Muscle of leg (tissue), 16 donors: ENCODE measurements at places on chromosomes 1 and 21. TPM values are rescaled to one million over a fixed set of nuclear protein-coding genes. Genes with fewer than 3 reads are reported as not detected.

GRCh38 chr1:225933072-225933471, 7.9 kb downstream of the LEFTY2 start:
- no peak for DNase-seq

GRCh38 chr1:39091845-39092645, 65.9 kb downstream of the NDUFS5 start:
- DNase-seq, result peak; percentile 88

- DNase-seq, result peak; percentile 94
Observed at GRCh38 chr1:54335755-54336108, 70.5 kb downstream of the SSBP3 start.

- peak; percentile 15 for DNase-seq
Observed at GRCh38 chr1:20059847-20060246, 10.1 kb upstream of the PLA2G5 start.

GRCh38 chr1:226634166-226634588, 85.6 kb downstream of the STUM start:
- peak; percentile 73 for DNase-seq

- no peak for DNase-seq
Observed at GRCh38 chr1:56135069-56135863, 444.1 kb downstream of the PLPP3 start.

- DNase-seq, result peak; percentile 77
Observed at GRCh38 chr1:185338719-185339622, 21.9 kb upstream of the IVNS1ABP start.

GRCh38 chr1:10288029-10288615, 77.8 kb downstream of the KIF1B start:
- DNase-seq, result no peak

DNA sequence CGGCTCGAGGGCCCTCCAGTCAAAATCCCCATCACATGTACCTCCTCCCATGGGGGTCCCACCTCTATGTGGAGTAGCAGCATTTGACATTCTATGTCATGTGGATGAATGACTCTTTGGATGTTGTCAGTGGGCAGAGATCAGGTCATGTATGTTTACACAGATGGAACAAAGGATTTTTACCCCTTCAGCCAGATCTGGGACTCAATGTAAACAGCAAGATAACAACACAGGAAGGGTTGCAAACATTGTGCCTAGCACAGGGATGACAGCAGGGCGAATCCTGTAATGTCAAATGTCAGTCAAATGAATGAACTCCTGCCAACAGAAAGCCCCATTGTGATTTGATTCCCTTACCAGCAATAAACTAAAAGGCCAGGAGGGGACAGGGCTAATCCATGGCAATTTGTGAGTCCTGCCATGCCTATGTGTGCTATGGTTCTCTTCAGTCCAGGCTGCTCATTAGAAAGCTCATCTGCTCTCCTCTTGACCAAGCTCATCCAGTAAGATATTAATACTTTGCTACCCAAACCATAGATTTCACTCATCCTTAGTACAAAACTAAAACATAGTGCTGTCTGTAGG, 60.3 kb downstream of the PGBD5 start:
- no peak for DNase-seq

DNA sequence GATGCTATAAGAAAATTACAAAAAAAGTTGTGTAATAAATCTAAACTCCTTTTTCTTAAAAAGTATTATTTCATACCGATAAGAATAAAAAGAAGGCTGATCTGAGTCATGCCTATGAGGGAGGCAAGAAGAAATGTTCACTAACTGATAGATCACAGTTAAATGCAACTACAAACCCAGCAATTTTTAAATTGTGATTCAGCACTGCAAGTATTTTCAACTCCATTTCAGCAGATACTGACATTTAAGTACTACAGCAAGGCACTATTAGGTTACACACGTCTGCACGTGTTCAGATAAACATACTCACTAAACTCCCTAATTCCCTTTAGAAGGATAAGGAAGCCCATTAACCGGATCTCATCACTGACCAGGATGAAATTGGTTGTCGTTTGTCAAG, 213.3 kb upstream of the ZRANB2 start:
- no peak for DNase-seq

GRCh38 chr1:240586006-240586405, 25.9 kb downstream of the GREM2 start:
- no peak for DNase-seq

- no peak for DNase-seq
Observed at GRCh38 chr1:9993561-9994075, 3.4 kb upstream of the RBP7 start.

DNA sequence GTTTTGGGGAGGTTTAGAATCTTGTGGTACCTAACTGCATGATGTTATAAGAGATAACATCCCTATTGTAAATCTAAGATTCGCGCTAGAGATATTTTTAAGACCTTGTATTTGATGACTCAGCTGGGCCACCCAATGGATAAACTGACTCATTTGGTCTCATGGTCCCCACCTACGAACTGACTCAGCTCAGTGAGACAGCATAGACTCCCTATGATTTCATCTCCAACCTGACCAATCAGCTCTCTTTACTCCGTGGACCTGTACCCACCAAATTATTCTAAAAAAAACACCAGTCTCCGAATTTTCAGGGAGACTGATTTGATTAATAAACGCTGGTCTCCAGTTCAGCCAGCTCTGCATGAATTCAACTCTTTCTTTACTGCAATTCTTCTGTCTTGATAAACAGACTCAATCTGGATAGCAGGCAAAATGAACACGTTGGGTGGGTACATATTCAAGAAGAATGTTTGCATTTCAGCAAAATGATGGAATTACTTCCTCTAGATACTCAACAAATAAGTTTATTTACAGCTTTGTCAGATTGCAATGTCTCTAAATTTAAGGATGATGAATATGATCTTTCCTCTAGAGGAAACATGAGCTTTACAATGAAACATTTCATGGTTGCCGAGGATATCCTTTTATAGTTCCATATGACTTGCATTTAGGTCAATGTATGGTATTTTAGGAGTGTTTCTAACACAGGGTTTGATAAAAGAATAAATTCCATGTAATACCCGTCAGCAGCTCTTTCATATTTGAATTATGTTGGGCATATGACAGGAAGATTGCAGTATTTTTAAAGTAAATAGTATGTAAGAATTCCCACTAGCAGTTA, 516.6 kb upstream of the RGS18 start:
- DNase-seq, result no peak

DNA sequence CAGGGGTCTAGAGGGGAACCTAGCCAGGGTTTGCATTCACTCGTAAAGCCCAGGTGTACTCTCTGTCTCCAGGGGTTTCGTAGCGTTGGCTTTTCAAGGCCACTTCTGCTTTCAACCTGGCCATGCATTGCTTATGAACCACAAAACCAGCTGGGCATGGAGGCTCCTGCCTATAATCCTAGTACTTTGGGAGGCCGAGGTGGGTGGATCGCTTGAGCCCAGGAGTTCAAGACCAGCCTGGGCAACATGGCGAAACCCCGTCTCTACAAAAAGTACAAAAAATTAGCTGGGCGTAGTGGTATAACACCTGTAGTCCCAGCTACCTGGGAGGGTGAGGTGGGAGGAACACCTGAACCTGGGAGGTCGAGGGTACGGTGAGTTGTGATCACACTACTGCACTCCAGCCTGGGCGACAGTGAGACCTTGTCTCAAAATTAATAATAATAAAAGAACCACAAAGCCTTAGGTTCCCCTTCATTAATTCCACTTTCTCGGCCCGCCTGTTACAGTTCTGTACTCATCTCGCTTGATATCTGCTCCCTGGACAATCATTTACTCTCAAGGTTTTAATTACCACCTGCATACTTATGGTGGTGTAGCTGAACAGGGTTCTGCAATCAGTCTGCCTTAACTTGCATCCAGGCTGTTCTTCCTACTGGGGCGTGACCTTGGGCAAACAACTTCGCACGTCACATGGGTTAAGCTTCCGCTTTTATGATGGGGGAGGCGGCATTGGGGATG, 6.1 kb downstream of the SLC16A4 start:
- DNase-seq, result no peak

DNA sequence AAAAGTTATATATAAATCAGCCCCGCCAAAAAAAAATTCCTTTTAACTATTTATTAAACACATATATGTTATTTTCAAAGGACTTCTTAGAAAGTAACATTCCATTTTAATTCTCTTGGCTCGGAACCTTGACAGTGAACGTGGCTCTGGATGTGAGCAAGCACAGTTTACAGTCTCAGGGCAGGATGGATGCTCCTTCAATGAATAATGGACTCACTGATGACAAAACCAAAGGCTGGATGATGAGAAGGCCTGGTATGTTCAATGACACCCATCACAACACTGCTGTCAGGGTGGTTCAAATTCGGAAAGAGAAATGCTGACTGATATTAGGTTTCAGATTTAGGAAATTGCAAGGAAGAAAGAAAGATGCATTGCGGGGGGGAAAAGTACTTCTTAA, 148.8 kb downstream of the SIPA1L2 start:
- DNase-seq, result no peak

DNA sequence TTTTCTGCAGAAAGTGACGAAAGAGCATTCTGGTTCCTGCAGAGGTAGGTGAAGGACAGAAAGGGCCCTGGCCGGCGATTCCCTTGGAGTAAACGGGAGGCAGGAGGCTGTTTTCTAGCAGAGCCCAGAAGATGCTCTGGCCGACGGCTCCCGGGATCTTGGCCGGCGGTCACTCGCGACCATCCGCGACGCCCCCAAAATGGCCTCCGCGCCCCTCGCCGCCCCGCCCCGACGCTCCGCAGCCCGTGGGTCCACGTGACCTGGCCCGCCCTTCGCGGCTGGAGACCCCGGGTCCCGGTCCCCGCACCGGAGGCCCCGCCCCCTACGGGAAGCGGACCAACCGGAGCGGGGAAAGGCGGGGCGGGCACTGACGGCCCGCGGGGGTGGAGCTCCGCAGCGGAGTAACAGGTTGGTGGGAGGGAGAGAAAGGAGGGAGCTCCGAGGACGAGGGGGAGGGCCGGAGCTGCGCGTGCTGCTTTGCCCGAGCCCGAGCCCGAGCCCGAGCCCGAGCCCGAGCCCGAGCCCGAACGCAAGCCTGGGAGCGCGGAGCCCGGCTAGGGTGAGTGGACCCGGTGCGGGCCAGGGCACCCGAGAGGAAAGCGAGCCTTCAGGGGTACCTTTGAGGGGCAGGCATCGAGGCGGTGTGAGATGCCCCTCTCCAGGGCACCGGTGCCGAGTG, at the start of gene CGN:
Gene CGN, plus strand, starts transcription at position 431 of the 679 bp plus-strand sequence. CDS start 7,133 bp downstream, outside the sequence.
- DNase-seq, result peak; percentile 92

DNA sequence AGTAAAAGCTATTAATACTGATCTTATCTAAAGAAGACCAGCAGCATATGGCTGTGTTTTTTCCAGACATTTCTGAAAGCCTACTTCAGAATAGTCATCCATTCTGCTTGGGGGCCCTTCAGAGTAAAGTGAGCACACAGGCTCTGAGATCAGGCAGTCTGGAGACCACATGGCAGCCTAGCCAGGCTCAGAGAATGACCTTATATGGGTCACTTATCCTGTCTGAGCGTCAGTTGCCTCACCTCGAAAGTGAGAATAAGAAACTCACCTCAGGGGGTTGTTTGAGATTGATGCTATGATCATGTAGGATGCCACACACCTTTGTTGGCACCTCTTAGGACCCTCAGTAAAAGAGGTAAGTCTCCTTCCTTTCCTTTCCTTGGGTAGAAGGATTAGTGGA, 270.4 kb downstream of the GRIK1 start:
- no peak for DNase-seq

DNA sequence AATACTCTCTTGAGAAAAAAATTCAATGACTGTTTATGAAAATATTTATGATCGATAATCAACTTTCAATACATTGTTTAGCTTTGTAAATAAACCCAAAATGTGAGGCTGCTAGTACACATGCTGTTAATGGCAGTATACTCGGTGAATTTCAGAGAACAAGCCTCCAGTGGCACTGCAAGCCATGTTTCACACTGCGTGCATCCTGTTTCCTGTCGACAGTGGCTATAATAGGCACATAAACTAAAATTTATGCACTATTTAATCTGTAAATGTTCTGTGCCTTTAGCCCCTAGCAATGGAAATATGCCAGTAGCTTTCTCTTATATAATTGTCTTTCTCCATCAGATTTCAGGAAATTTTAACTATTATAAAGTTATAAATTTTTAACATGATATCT, 26.3 kb upstream of the RGS18 start:
- peak; percentile 7 for DNase-seq

DNA sequence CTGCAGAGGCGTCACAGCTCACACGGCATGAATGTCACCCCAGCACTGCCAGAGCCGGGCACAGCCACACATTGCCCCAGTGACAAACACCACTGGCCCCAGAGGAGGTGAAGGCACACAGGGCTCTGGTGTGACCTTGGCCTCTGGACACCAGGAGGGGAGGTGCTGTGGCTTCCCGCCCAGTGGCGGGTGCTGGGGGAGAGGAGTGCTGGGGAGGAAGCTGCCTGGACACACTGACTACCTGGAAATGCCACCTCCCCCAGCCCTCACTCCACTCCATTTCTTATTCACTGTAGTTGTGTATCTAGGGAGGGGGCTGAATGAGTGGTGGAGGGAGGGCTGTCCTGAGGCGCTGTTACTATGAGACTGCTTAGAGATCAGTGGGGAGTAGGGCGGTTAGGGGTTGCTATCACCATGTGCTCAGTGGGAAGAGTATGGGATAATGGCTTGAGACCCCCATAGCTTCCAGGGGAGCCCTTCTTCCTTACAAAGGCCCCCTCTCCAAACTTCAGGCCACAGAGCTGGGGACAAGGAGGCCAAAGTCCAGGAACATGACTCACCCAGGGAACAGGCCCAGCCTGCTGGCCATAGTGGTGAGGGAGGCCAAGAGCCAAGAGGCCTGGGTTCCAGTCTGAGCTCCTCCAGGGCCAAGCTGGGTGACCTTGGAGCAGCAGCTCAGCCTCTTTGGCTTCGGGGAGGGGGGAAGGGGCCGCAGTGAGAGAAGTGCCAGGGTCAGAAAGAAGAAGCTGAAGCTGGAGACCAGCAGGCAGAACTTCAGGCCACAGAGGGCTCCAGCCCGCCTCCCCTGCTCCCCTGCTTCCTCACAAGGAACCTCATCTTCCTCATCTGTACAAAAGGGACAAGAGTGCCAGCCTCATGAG, 40.1 kb downstream of the AHDC1 start:
- DNase-seq, result no peak

- no peak for DNase-seq
Observed at GRCh38 chr1:160398823-160399222, 1.5 kb upstream of the VANGL2 start.

- peak; percentile 10 for DNase-seq
Observed at GRCh38 chr1:218874313-218874712, 299.4 kb upstream of the LYPLAL1 start.

GRCh38 chr21:39116761-39117439, 66.4 kb downstream of the PSMG1 start:
- DNase-seq, result no peak

- peak; percentile 78 for DNase-seq
Observed at GRCh38 chr1:223748773-223749733, 36.7 kb downstream of the CAPN2 start.

GRCh38 chr1:192564099-192564498, 11.5 kb upstream of the RGS1 start:
- no peak for DNase-seq

GRCh38 chr1:27966402-27967105, 6.8 kb downstream of the XKR8 start:
- no peak for DNase-seq

ETV3L gene
- not detected for polyA plus RNA-seq

GPR157 gene
- polyA plus RNA-seq, result 1.2 TPM

ITLN2 gene
- polyA plus RNA-seq, result not detected

OR2T33 gene
- not detected for polyA plus RNA-seq

TDRD5 gene
- polyA plus RNA-seq, result not detected

INSRR gene
- 0.41 TPM for polyA plus RNA-seq

MYCL gene
- 3.2 TPM for polyA plus RNA-seq

GBP1 gene
- 6.0 TPM for polyA plus RNA-seq

OR10K2 gene
- polyA plus RNA-seq, result not detected

ARMH1 gene
- 1.9 TPM for polyA plus RNA-seq

TDRKH gene
- polyA plus RNA-seq, result 3.9 TPM

DIO1 gene
- 0.15 TPM for polyA plus RNA-seq

HJV gene
- 181 TPM for polyA plus RNA-seq
